ENCODE measurements at places on chromosomes 5 and 9.
A peak's percentile ranks its signal among the peaks of the same experiment; 100 is the strongest.

DNA sequence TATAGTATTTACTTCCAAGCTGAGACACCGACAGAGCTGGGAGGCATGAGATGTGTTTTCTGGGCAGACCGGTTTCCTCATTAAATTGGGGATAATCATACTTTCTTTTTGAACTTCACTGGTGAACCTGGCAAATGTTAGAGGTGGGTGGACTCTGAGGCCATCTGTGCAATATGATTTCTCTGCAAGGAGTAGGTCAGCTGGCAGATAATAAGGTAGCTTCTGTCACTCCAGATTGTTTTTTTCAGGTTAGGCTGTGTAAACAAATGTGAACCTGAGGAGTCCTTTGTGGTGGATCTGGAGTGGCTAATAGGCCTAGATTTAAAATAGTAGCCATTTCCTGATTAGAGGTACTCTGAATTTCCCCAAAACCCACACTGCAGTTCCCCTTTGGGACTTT lies 75.4 kb upstream of the S1PR3 start:
- DNase-seq, result no peak

GRCh38 chr9:121373011-121373729 lies 3.1 kb upstream of the STOM start:
- DNase-seq, result no peak

DNA sequence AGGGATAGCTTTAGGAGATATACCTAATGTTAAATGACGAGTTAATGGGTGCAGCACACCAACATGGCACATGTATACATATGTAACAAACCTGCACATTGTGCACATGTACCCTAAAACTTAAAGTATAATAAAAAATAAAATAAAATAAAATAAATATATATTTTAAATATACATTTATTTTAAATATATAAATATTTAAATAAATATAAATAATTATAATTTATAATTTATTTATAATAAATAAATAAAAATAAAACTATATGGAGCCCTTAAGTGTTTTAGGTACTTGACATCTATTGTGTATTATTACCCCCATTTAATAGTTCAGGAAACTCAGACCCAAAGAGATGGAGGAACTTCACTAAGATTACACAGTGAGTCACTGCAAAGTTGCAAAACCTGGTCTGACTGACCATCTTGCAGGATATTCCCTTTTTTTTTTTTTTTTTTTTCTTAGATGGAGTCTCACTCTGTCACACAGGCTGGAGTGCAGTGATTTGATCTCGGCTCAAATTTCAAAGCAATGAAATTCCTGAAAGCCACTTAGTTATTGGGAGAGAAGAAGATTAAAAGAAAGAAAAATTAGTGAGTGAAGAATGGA lies 5.8 kb upstream of the C5orf52 start:
- peak; percentile 23 for DNase-seq

DNA sequence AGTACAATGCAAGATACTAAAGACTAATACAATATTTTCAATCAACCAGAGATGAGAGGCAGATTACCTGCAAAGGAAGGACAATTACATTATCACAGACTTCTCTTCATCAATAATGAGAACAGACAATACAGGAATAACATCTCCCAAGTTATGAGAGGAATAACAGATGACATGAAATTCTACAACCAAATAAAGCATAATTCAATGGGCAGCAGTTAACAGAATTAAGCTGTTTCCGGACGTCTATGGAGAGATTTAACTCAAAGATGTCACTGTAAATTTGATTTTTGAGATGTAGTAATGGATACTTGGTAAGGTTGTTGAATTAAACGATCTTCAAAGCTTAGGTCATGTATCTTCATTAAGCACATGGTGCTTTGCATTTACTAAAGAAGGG lies 19.8 kb upstream of the PARP8 start:
- DNase-seq, result no peak

- no peak for DNase-seq
Observed at GRCh38 chr9:2303056-2303455, 287.9 kb downstream of the SMARCA2 start.

DNA sequence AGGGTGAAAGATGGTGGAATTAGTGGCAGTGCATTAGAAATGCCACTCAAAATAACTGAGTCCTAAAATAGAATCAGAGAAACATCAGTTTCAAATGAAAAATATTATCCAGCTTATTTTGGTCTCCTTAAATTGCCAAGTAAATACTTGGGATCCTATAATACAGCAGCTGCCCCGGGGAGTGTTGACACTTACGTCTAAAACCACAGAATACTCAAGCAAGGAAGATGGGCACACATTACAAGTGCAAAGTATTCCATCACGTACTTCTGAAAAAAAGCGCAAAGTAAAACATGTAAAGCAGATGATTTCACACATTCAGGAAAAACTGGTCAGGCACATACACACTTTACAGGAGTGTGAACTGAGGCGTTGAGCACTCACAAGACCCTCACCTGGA lies 2.4 kb upstream of the ARHGEF37 start:
- DNase-seq, result no peak

GRCh38 chr9:33787839-33788238 lies 7.5 kb upstream of the PRSS3 start:
- no peak for DNase-seq

- no peak for DNase-seq
Observed at GRCh38 chr9:135949501-135950134, 11.6 kb downstream of the UBAC1 start.

- no peak for DNase-seq
Observed at GRCh38 chr5:42121401-42121800, 196.3 kb downstream of the FBXO4 start.

- no peak for DNase-seq
Observed at GRCh38 chr9:81394881-81395675, 294.3 kb downstream of the TLE1 start.

- no peak for DNase-seq
Observed at GRCh38 chr5:154647114-154647760, 107.9 kb upstream of the LARP1 start.

DNA sequence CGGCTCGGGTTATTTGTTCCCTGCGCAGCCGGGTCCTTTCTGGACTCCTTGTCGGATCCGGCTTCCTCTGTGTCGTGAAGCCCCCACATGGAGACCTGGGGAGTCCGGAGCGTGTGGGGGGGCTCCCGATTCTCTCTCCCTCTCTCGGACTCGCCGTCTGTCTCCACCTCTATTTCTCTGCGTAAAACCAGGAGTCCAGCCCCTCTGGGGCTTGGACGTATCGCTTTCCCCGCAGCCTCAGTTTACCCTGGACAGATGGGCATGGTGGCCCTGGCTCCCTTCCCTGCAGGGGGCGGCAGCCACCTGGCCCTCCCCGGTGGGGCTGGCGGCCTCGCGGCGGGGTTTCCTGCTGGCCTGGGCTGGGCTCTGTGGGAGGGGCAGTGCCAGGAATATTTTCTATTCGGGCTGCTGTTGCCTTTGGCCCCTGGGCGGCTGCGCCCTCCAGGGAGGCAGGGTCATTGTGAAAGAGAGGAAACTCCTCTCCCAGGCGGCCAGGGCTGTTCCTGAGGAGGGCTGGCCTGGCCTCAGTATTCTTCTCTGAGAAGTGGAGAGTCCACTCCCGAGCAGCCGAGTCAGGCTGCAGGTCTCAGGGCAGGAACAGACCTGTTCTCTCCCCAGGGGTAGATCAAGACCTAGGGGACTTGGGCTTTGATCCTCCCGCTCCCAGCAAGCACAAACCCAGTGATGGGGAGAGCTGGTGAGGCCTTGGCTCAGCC lies 665 bp downstream of the ASS1 start:
- no peak for DNase-seq

DNA sequence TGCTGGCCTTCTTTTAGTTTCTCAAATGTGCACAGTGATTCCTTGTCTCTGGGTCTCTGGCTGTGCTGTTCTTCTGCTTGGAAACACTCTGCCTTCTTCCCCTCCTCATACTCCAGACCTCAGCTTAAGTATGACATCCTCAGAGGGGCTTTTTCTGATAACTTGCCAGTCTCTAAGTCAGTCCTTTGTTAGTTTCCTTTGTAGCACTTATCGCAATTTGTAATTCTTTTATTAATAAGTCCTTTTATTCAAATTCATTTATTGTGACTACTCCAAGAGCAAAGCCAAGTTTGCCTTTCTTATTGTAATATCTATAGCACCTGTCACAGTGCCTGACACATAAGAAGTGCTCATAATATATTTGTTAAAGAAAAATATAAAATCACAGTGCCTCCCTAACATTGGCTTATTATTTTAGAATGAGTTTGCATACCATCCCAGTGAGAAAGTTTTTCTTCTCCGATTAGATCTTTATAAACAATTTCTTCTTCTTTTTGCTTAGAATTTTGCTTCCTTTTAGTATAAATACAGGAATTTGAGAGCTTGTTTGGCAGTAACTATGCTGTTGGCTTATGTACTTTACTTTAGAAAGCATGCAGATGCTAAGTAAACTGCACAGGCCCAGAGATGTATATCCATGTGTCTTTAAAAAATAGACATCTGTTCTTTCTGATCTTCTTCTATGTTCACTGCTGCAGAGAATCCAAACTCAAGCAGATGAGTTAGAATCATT lies 198.0 kb downstream of the GAS1 start:
- DNase-seq, result no peak

DNA sequence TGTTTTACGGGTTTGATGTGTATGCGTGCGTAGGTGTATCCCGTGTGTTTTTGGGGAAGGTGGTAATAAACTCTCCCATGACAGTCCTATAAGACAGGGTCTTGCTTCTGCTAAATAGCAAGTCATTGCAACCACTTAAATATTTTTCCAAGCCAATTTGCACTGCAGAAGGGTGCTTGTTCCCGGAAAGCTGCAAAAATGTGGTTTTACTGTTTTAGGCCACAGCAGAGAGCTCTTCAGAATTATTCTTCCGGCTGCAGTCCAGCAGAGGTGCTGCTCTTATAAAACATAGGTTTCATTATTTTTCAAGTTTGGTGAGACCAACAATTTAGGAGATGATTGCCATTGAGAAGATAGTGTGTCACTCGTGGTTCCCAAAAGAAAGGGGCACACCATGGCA lies 192.8 kb downstream of the NTRK2 start:
- DNase-seq, result no peak

GRCh38 chr9:69718218-69718617 lies 41.6 kb downstream of the PTAR1 start:
- no peak for DNase-seq

DNA sequence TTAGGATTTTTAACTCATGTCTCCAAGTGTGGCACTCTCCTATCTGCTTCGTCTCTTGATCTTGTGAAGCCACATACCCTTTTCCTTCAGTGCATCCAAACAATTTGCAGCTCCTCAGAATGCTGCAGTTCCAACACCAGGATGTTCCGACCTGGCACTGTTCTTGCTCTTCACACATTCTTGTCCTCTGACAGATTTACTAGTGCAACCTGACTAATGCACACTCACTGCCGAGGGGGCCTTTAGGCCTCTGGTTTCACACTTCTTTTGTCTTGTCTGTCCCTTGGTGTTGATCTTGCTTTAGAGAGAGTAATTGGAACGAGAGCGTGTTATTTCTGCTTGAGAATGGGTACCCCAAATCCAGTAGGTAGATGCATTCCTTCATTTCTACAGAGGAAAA lies 15.0 kb downstream of the ARHGAP26 start:
- no peak for DNase-seq

DNA sequence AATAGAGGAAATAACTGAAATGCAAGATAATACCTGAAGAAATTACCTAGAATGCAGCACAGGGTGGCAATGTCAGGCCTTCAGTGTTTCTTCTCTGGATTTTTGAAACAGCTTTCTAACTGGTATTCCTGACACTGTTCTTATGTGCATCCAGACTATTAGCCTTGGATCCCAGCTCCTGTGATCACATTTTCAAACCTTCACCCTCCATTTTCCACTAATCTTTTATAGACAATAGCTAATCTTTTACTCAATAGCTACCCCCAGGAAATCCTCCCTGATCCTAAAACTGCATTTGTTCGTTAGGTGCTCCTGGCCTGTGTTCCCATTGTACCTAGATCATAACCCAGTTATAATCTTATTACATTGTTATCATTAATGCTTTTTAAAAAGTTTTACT lies 101.5 kb upstream of the DHFR start:
- DNase-seq, result no peak

DNA sequence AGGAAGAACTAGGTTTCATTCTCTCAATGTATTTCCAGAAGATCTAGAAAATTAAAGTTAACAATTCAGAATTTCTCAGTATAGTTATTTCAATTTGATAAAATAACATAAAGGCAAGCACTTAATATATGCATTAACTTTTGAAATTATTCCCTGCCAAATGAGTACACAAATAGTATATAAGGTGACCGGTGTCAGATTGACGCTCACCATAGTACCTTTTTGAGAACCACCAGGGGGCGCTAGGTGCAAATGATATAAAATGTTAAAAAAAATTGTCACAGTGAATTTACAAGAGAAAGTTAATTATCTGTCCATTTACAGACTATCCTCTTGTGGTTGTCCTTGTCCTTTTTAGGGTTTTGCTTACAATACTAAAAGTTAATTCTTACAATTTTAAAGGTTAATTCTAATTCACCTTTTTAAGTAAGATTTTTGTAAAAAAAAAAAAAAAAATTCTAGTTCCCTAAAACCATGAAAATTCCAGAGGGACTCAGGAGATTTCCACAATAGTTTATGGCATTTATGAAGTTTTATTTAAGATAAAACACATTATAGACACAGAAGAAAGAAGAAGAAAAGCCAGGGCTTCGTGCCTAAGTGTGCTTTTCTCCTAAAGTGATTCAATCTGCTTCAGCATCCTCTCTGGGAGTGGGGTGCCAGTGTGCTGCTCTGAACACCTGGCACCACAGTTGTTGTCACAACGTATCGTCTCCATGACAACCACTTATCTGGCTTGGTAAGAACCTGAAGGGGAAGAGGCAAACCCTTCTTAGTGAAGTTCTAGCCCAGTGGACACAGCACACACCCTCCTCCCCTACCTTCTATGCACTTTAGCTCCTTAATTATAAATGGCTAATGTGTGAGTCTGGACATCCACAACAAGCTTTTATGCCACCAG lies 1.7 kb downstream of the ADAMTS16 start:
- DNase-seq, result peak; percentile 6

- no peak for DNase-seq
Observed at GRCh38 chr9:109497226-109498153, 617 bp downstream of the PTPN3 start.
